ENCODE measurements at places on chromosomes 16 and 17. TPM values are rescaled to one million over a fixed set of nuclear protein-coding genes. Genes with fewer than 3 reads are reported as not detected.

NUBP1 gene
- total RNA-seq: 17.2 TPM

GRAPL gene
- not detected for total RNA-seq

TEKT5 gene
- not detected for total RNA-seq

PPY gene
- total RNA-seq: not detected

SSTR5 gene
- not detected for total RNA-seq

EFNB3 gene
- total RNA-seq: 0.90 TPM

CLDN9 gene
- total RNA-seq: not detected

PER1 gene
- total RNA-seq: 12.7 TPM

GRCh38 chr17:57556320-57556719 is 188.8 kb downstream of the CCDC182 start:
- no peak for DNase-seq

GRCh38 chr17:72128039-72128438 is 7.2 kb downstream of the SOX9 start:
- DNase-seq: no peak

- DNase-seq: no peak
Measured at GRCh38 chr16:4523686-4524085, 14.9 kb downstream of the CDIP1 start.

GRCh38 chr17:42642336-42642735 is 16.7 kb upstream of the TUBG2 start:
- DNase-seq: no peak

GRCh38 chr16:74033441-74033995 is 263.1 kb upstream of the PSMD7 start:
- no peak for DNase-seq

DNA sequence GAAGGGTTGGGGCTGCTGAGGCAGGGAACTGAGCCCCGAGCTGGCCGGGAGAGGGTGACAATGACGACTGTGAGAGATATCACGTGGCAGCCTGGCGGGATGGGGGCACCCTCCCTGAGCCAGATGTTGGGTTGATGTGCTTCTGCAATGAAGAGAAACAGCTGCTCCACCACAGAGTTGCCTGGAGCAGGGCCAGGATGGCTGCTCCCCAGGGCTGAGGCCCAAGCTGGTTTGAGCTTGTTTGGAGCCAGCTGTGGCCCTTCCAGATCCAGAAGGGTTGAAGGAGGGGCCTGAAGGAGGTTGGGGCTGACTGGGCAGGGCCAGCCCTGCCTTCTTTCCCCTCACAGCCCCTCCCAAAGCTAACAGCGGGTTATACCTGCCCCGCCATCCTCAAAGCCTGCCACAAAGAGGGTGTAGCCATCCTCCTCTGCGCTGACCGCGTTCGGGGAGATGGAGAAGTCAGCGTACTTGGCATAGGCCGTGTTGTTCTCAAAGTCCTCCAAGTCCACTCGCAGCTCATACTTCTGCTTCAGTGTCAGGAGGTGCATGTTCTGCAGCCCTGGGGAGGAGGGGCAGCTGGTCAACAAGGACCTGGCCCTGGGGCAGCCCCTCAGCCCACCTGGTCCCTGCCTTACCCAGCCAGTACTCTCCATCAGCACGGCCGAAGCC is 2.1 kb downstream of the MFAP4 start:
- peak; percentile 98 for DNase-seq

GRCh38 chr17:34024806-34025551 is 230.1 kb upstream of the CCL2 start:
- DNase-seq: no peak

DNA sequence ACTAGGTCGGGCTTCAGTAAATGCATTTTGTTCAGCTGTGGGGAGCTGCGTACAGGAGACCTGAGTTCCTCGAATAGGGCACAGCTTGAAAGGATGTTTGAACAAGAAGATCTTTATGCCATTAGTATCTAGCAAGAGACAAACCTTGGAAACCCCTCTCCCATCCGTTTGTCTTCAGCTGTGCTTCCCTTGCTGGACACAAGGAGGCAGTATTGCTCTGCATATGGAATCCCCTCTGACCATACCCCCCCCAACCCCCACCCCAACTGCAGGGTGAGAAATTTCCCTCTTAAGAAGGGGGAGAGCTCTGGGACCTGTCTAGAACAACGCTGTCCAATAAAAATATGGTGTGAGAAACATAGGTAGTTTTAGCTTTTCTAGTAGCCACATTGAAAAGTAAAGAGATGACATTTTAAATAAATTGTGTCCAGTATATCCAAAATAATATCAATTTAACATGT is 1.6 kb downstream of the MRM1 start:
- peak; percentile 73 for DNase-seq

GRCh38 chr17:63645775-63646487 is 23.7 kb downstream of the MAP3K3 start:
- DNase-seq: no peak

GRCh38 chr17:13051915-13052314 is 34.1 kb upstream of the ELAC2 start:
- DNase-seq: no peak
